ENCODE measurements at places on chromosomes 5 and 9.

DNA sequence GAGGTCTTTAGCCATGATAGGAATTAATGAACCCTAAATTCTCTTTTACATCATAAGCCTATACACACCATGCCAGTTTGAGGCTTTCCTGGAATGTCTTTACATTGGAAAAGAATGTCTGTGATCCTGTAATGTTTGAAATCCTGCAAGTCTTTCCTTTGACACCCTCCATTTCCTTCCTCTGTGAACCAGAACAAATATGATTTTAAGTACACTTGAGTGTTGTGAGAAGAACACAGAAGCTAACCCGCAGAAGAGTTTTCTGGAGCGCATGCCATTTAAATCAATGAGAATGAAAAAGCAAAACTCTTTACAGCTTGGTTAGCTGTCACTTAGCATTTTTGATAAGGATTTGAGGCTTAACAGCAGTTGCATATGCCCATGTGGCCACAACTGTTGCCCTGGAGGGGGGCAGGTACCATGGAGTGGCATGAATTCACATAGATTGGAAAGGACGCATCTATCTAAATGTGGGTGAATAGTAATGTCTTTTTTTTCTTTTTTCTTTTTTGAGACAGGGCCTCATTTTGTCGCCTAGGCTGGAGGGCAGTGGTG is 372.6 kb downstream of the KDM4C start:
- no peak for DNase-seq

GRCh38 chr9:76944011-76944410 is 38.1 kb upstream of the PRUNE2 start:
- DNase-seq: no peak

DNA sequence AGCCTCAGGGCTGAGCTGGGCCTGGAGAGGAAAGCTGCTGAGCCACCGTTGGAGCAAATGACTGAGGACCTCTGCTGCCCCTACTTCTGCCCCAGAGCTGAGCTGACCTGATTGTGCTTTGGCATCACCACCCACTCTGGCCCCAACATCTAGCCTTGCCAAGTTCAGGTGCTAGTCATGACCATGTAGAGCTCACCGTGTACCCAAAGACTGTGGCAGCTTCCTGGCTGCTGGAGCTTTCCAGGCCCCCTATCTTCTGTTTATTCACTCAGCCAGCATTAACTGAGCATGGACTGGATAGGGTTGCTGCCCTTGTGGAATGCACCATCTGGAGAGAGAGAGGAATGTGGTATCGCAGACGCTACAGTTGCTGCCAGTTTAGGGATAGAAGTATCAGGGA is 49.1 kb downstream of the JADE2 start:
- DNase-seq: no peak

DNA sequence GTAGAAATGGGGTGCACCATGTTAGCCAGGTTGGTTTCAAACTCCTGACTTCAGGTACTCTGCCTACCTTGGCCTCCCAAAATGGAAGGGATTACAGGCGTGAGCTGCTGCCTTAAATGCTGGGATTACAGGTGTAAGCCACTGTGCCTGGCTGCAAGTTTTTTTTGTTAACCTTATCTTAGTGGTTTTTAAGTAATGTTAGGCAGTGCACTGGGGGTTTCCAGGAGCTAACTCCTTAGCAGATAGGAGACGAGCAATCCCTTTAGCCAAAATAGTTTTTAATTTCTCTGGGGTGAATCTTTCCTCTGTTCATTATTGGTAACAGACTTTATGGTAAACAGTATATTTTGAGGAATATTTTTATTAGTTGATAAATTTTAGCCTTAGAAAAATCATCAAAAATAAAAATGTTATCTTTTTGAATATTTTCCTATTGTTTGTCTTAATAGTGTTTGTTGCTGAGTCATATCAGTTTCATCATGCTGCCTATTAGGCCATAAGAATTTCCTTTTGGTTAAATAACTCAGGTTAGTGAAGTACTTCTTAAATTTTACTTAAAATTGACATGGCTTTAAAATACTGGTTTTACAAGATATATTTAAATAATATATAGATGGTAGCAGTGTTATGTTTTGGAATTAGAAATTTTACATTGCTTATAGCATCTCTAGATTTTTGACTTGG is 37.9 kb downstream of the LMNB1 start:
- DNase-seq: no peak

DNA sequence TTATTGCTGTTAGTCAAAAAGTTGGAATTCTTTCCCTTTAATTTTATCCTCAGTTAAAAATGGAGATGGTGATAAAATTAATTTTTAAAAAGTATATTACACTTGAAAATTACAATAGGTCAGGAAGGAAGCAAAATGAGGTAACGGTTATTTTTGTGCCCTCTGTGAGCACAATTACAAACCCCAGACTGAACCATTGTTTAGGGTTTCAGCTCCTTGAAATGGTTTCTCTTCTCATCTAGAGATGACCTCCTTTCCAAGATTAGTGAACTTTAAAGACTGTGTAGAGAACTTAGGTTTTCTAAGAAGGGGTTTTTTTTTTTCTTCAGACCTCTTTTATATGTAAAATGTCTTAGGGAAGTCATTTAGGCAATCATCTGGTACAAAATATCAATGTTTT is 126.2 kb upstream of the CHD1 start:
- DNase-seq: no peak

DNA sequence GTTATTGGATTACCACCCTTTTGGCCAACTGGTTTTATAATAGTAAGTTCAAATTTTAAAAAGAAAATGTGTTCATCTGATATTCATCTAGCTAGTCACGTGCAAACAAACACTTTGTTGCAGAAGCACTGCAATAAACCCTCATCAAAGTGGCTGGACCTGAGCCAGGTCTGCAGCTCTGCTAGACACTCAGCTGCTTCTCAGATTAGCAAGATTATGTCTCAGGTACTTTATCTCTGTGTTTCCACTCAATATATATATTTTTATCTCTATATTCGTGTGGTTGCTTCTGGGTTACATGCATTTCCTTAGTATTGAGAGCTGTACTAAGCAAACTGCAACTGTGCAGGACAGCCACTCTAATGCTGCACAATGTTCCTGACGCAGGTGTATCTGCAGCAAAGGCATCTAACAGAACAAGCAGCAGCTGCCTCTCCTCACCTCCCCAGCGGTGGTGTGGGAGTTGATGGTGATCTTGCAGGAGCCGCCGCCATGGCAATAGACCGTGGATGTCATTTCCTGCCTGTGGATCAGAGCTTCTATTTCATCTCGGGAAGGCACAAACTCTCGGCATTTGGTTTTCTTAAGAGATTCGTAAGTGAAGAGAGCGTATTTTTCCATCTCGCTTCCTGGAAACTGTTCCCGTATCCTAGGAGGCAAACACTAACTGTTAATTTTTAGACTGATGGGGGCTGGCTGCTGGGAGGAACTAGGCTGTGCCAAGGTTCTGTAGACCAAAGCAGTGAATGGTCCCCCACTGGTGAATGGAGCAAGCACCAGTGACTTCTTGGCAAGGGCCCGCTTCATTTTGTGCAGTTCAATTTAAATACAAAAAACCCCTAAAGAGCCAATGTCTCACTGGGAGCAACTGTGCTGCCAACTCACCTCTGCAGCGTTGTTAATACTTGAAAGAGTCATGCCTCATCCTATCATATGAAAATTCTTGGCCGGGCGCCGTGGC is 56.7 kb upstream of the RETREG1 start:
- DNase-seq: no peak

- no peak for DNase-seq
Measured at GRCh38 chr9:76654051-76654461, 110.2 kb upstream of the PCA3 start.

GRCh38 chr9:98378206-98378780 is 122.8 kb upstream of the TBC1D2 start:
- no peak for DNase-seq

- no peak for DNase-seq
Measured at GRCh38 chr9:16417161-16417560, 453.3 kb downstream of the BNC2 start.

- DNase-seq: no peak
Measured at GRCh38 chr9:133257465-133257956, 17.5 kb downstream of the ABO start.

DNA sequence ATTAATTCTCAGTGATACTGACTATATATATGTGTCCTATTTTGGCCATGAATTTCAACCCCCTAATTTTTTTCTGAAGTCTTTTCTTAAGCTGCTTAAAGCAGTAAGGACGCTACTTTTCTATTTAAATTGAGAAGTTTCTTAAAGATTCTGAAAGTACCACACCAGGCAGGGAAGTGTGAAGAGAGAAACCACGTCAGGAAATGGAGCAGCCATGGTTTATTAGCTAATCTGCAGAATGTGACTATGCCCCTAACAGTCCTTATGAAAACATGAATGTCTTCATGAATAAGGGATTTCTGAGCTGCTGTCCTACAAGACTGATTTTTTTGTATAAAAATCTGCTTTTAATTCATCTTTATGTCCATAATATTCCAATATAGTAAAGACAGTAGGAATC is 1724.3 kb upstream of the C9orf72 start:
- no peak for DNase-seq

GRCh38 chr5:28543473-28544098 is 1505.2 kb upstream of the CDH9 start:
- no peak for DNase-seq

- DNase-seq: no peak
Measured at GRCh38 chr5:68002836-68003235, 212.7 kb upstream of the PIK3R1 start.

- no peak for DNase-seq
Measured at GRCh38 chr5:80921026-80921425, 39.1 kb upstream of the RASGRF2 start.

DNA sequence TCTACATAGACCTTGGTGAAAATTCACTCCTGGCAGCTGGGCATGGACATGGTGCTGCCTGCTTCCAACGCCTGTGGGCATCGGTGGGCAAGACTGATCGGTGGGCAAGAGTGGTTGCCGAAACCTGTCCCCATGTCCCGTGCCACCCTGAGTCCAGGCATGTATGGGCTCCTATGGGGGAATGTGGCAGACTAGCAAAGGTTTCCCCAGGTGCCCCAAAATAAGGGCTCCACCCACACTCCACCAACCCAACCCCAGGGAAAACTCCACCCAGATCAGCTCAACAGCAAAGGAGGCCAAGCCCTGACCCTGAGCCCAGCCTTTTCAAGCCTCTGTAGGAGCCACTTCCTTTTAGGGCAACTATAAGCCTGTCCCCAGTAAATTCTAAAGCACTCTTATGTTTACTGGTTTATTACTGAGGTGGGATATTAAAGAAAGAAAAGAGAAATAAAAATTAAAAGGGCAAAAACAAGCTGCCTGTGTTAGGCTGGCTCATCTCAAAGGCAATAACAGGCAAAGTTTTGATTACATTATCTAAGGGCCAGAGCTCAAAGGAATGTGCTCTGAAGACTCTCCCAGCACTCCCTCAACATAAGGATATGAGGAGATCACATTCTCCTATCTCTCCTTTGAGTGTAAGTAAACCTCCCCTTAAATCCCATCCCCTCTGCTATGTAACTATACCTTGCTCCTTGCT is 8.9 kb upstream of the SPATA31E1 start:
- DNase-seq: peak; percentile 4

DNA sequence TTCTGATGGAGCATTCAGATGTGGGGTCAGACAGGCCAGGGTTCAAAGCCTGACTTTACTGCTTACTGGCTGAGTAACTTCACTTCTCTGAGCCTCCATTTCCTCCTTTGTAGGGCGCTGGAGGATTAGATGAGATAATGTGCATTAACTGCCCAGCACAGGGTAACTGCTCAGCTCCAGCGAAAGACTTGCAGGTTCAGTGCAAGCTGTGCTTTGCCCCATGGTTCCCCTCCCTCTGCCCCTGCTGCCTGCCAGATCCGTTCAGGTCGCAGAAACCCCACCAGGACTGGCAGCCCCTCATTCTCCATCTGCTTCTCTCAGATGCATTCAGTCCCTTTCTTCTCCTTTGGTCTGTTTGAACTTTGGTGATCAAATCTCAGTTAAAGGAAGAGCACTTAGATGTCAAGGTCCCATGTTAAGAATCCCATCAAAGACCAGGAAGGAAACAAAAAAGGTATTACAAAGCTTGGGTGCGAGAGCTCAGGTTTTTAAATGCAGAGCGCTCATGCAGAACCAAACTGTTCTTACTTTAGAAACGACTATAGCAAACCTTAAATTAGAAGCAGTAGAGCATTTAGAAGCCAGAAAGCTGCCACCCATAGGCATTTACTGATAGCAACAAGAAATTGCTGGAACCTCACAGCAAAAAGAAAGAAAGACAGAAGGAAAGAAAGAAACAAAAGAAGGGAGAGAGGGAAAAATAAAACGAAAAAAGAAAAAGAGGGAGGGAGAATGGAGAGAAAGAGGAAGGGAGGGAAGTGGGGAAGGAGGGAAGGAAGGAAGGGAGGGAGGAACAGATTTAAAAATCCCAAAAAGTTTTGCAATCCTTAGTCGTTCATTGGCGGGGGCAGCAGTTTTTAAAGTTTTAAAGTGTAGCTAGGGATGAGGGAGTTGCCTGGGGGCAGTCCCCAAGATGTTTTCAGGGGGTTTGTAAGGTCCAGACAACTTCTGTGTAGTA is 23.5 kb downstream of the AFAP1L1 start:
- no peak for DNase-seq

GRCh38 chr5:36242534-36243485 is 1.1 kb upstream of the NADK2 start:
- no peak for DNase-seq

GRCh38 chr5:135989686-135990085 is 34.9 kb upstream of the LECT2 start:
- no peak for DNase-seq

- DNase-seq: no peak
Measured at GRCh38 chr5:118220556-118221195, 767.7 kb downstream of the DTWD2 start.

GRCh38 chr5:127999909-128000308 is 83.7 kb upstream of the SLC12A2 start:
- DNase-seq: no peak

GRCh38 chr5:126683912-126684311 is 83.2 kb downstream of the PHAX start:
- DNase-seq: no peak

- DNase-seq: no peak
Measured at GRCh38 chr9:113522858-113523257, 59.3 kb downstream of the RGS3 start.

DNA sequence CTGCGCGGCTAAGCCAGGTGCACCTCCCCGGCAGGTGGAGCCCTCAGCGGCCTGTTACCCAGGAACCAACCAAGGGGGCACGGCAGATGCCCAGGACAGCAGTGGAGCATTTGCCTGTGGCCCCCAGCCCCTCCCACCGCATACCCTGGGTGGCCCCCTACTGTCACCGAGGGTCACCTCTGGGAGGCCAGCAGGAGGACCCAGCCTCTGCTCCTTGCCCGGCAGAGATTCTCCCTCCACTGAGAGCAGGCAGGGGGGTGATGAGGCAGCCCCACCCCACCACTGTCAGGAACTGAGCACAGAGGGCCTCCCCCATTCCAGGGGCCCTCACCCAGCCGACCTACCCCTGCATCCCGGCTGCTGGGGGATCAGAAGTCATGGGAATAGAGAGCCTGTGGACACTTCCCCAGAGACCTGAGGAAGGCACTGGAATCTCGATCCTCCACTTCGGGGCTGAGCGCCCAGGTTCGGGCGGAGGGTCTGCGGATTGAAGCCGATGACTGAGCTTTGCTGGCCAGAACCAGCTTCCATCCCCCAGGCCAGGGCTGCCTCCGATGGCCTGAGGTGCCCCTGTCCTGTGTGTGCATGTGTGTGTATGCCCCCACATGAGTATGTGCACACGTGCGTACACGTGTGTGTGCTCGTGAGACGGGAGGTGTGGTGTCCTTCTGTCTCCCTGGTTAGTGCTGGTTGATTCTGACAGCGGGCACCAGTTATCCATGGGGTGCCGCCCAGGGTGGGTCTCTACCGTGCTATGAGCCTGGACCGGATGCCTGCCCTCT is at the start of gene QRFP:
TSS of gene QRFP (minus strand) at position 580 of the 782 bp plus-strand sequence. CDS start 2,974 bp downstream, outside the sequence.
- no peak for DNase-seq

GRCh38 chr9:27470291-27470856 is 53.7 kb upstream of the IFNK start:
- DNase-seq: no peak

- DNase-seq: no peak
Measured at GRCh38 chr5:178241688-178242231, 9.2 kb upstream of the PHYKPL start.

All from mucosa of gallbladder (tissue), 1 donor.